ENCODE measurements at places on chromosomes 2 and 18. TPM values are rescaled to one million over a fixed set of nuclear protein-coding genes. Genes with fewer than 3 reads are reported as not detected.

Gene PRSS56
- total RNA-seq, result not detected

Gene SCG2
- not detected for total RNA-seq

Gene EFEMP1
- not detected for total RNA-seq

Gene KIAA2012
- not detected for total RNA-seq

Gene SP110
- total RNA-seq, result 111 TPM

Gene BIRC6
- 70.1 TPM for total RNA-seq

Gene KYNU
- not detected for total RNA-seq

Gene RASGRP3
- total RNA-seq, result 4.5 TPM

Gene WDSUB1
- 6.0 TPM for total RNA-seq

Gene EN1
- not detected for total RNA-seq

Gene NOL4
- not detected for total RNA-seq

DNA sequence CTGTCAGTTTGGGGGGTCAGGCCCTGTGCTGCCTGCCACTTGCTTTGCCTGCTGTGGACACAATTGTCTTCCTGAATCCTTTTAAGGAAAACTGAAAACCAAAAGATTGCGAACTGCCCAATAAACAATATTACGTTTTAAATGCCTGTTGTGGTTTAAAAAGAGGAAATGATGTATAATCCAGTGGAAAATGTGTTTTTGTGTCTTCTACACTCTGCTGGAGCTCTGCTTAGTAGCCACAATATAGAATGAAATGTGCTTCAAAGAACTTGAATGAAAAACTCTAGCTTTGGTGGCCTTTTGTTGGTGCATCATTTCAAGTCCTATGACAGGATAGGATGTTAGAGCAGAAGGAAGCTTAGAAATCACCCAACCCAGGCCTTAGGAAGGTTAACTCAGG lies 23.2 kb upstream of the CABYR start:
- H3K4me3 ChIP-seq, result no peak overlapping the region
- peak overlapping the region; percentile 40 for H3K27ac ChIP-seq
- no peak for DNase-seq
- H3K27me3 ChIP-seq, result no peaks in the 10 kb centered on the region
- peaks cover 23% of the 10 kb centered on the region for H3K36me3 ChIP-seq

GRCh38 chr2:33011941-33012340 lies 65.2 kb downstream of the LTBP1 start:
- H3K36me3 ChIP-seq, result no peaks in the 10 kb centered on the region
- no peak overlapping the region for H3K27ac ChIP-seq
- no peak for DNase-seq
- no peaks in the 10 kb centered on the region for H3K4me1 ChIP-seq
- H3K27me3 ChIP-seq, result no peaks in the 10 kb centered on the region
- no peak overlapping the region for H3K4me3 ChIP-seq

DNA sequence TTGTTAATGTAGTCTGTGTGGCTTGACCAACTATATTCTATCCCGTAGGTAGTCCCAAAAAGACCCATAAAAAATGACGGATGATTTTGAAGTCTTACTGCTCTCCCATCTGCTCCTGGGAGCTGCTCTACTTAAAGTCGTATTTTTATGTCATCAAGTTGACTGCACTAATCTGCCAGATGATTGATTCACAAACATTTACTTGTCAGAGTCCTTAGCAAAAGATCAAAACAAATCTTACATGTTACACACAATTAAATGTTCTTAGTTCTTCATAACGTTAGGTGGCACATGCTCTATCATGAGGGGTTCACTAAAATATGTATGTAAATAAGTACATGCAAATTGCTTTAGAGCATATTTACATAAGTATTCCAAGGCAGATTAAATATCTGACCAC lies 498.3 kb upstream of the LRRTM4 start:
- no peaks in the 10 kb centered on the region for H3K36me3 ChIP-seq
- H3K27me3 ChIP-seq, result no peaks in the 10 kb centered on the region
- no peak for DNase-seq

- peak; percentile 3 for DNase-seq
- H3K4me1 ChIP-seq, result peaks cover 30% of the 10 kb centered on the region
- H3K36me3 ChIP-seq, result no peaks in the 10 kb centered on the region
- peaks cover 10% of the 10 kb centered on the region for H3K27me3 ChIP-seq
These were observed 3.6 kb upstream of the GPC1 start for GRCh38 chr2:240431661-240432424.

DNA sequence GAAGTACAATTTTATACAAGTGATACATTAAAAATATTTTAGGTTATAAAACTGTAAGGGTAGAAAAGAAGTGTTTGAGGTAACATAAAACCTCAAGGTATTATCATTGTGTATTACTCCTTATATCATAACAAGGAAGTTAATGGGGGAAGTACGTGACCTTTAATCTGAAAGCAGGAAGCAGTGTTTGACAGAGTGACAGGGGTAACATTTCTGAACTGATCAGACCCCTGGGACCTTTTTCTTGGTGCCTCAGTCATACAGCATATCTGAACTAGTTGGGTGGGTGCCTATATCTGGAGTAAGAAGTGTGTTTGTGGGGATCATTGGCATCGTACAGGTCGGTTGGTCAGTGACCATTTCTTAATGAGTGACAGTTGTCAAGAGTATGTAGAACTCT lies 43.0 kb downstream of the MALT1 start:
- H3K27me3 ChIP-seq, result no peaks in the 10 kb centered on the region
- H3K27ac ChIP-seq, result peak overlapping the region; percentile 59
- no peak for DNase-seq
- H3K4me3 ChIP-seq, result no peak overlapping the region
- peaks cover 35% of the 10 kb centered on the region for H3K36me3 ChIP-seq

GRCh38 chr18:23341383-23341782 lies 111.7 kb upstream of the RIOK3 start:
- H3K4me1 ChIP-seq, result peaks cover 32% of the 10 kb centered on the region
- peak overlapping the region; percentile 84 for H3K27ac ChIP-seq
- H3K4me3 ChIP-seq, result no peak overlapping the region
- peak; percentile 42 for DNase-seq

- peak; percentile 62 for DNase-seq
- H3K36me3 ChIP-seq, result peaks cover 26% of the 10 kb centered on the region
- no peak overlapping the region for H3K27ac ChIP-seq
- no peak overlapping the region for H3K4me3 ChIP-seq
These were observed 16.4 kb upstream of the FBLN7 start for GRCh38 chr2:112121682-112122254.

GRCh38 chr2:218270721-218271486 lies 585 bp downstream of the PNKD start:
- no peaks in the 10 kb centered on the region for H3K27me3 ChIP-seq
- no peak for DNase-seq
- H3K4me3 ChIP-seq, result peak overlapping the region; percentile 88

DNA sequence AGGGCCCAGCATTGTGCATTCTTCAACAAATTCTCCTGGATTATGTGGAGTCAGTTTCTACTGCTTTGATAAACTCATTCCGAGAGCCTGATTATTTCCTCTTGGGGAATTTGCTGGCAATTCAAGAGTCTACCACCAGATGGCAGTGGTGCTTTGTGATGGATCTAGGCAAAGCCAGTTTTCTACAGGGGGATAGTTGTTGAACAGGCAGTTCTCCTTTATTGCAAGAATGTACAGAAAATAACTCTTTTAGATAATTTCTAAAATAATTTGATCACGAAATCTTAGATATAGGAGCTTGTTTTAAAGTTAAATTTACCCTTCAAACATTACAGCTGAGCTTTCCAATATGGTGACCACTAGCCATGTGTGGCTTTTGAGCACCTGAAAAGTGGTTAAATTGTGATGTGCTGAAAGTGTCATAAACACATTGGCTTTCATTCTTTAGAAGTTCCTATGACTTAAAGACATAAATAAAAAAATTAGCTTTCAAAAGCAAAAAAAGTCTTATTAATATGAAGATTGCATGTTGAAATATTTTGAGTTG lies 66.7 kb upstream of the HAAO start:
- DNase-seq, result peak; percentile 86
- H3K4me3 ChIP-seq, result no peak overlapping the region
- no peaks in the 10 kb centered on the region for H3K27me3 ChIP-seq
- H3K36me3 ChIP-seq, result no peaks in the 10 kb centered on the region
- peaks cover 5% of the 10 kb centered on the region for H3K4me1 ChIP-seq

- H3K4me1 ChIP-seq, result peaks cover 35% of the 10 kb centered on the region
- H3K27me3 ChIP-seq, result no peaks in the 10 kb centered on the region
- no peak for DNase-seq
- H3K27ac ChIP-seq, result no peak overlapping the region
- no peak overlapping the region for H3K4me3 ChIP-seq
These were observed 14.6 kb downstream of the CCNYL1 start for GRCh38 chr2:207725873-207726578.

- no peak overlapping the region for H3K4me3 ChIP-seq
- H3K4me1 ChIP-seq, result no peaks in the 10 kb centered on the region
- H3K36me3 ChIP-seq, result no peaks in the 10 kb centered on the region
- DNase-seq, result no peak
These were observed 65.2 kb upstream of the MAL start for GRCh38 chr2:94960266-94960665.

DNA sequence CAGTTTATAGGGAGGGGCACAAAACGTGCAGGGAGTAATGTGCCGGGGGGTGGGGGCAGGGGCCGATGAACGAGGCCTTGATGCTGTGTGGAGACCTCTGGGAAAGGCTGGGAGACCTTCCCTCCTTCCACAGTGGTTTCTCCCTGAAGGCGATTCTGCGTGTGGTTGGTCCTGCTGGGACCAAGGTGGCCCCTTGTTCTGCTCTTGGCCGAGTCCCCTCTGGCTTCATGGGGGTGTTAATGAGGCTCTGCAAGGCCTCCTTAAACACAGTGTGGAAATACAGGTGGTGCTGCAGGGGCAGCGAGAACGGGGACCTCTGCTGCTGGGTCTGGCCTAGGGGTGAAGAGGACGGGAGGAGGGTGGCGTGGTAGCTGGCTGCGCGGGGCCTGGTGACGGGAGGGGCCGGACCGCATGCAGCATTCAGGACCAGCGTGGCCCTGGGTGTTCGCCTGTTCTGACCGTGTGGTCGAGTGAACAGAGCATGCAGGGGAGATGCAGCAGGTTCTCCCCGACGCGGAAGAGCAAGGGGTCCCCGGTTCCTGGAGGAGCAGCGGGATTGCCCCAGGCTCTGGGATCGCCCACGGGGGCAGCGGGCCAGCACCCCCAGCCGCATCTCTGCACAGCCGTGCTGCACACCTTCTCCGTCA lies 42.1 kb upstream of the KCNG2 start:
- DNase-seq, result no peak
- no peaks in the 10 kb centered on the region for H3K27me3 ChIP-seq
- no peaks in the 10 kb centered on the region for H3K4me1 ChIP-seq
- H3K36me3 ChIP-seq, result peaks cover 54% of the 10 kb centered on the region

GRCh38 chr2:136238286-136239078 lies 120.5 kb upstream of the CXCR4 start:
- peak overlapping the region; percentile 15 for H3K4me3 ChIP-seq
- H3K27ac ChIP-seq, result peak overlapping the region; percentile 93
- H3K36me3 ChIP-seq, result peaks cover 2% of the 10 kb centered on the region
- no peaks in the 10 kb centered on the region for H3K27me3 ChIP-seq
- peak; percentile 44 for DNase-seq
- H3K4me1 ChIP-seq, result peaks cover 43% of the 10 kb centered on the region

DNA sequence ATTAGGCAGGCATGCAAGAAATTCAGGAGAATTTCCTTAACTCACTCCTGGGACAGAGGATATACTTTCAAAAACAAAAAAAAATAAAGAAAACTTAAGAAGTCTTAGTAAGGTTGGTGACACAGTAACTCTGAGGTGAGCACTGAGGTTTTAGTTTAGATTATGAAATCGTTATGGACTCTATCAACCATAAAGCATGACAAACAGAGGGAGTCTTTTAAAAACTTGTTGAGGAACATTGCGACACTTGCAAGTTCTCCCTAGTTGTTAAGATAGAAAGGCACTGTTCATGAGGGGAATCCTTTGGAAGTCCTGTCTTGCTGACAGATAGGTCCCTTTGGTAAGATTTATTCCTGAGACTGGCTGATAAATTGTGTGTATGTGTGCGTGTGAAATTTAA lies 194.3 kb upstream of the ERBB4 start:
- no peak overlapping the region for H3K27ac ChIP-seq
- no peak for DNase-seq
- no peaks in the 10 kb centered on the region for H3K27me3 ChIP-seq
- peaks cover 11% of the 10 kb centered on the region for H3K4me1 ChIP-seq
- no peaks in the 10 kb centered on the region for H3K36me3 ChIP-seq

DNA sequence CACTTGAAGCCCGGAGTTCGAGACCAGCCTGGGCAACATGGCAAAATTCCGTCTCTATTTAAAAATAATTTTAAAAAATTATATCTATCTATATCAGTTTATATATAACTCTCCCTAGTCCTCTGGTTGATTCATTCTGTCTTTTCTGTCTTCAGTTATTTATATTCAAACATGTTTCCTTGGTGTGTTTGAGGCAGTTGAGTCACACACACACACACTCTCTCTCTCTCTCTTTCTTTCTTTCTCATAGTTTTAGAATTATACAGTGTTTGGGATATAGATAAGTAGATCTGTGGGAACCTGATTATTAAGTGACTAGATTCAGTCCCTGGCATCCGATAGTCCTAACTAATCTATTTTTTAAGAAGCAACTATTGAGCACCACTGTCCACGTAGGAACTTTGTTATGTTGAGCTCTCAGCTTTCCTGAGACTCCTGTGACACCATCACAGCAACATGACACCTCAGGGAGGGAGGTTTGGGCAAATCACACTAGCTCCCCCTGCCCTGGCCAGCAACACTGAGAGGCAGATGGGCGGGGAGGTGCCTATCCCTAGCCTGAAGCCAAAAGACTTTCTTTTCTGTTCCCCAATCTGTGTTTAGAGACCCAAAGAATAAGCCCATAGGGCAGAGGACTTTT lies 482.7 kb downstream of the DLGAP1 start:
- H3K4me1 ChIP-seq, result no peaks in the 10 kb centered on the region
- H3K4me3 ChIP-seq, result no peak overlapping the region
- no peaks in the 10 kb centered on the region for H3K36me3 ChIP-seq
- H3K27ac ChIP-seq, result no peak overlapping the region

- DNase-seq, result no peak
- no peak overlapping the region for H3K27ac ChIP-seq
- no peak overlapping the region for H3K4me3 ChIP-seq
These were observed 23.6 kb downstream of the FAM171B start for GRCh38 chr2:186717320-186718007.

GRCh38 chr18:71598374-71598773 lies 945.8 kb downstream of the CBLN2 start:
- no peak overlapping the region for H3K4me3 ChIP-seq
- no peaks in the 10 kb centered on the region for H3K36me3 ChIP-seq
- H3K4me1 ChIP-seq, result no peaks in the 10 kb centered on the region
- H3K27me3 ChIP-seq, result no peaks in the 10 kb centered on the region
- H3K27ac ChIP-seq, result no peak overlapping the region

DNA sequence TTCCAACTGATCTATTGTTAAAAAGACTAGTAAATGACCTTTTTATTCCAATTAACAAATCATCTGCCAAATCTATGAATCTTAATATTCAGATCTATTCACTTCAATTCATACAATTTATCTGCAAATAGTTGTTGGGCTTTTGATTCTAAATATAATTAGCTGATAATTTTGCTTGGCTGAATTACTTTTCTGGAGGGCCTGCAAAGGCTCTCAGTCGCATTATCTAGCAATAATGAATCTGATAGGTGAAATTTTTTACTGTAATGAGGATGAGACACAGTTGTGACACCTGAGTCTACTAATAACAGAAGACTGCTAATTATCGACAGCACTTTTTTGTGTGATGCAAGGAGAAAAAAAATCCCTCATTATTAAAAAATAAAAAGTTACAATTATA lies 565.1 kb downstream of the ZEB2 start:
- H3K4me3 ChIP-seq, result no peak overlapping the region
- no peaks in the 10 kb centered on the region for H3K4me1 ChIP-seq
- DNase-seq, result no peak
- H3K27me3 ChIP-seq, result no peaks in the 10 kb centered on the region
- H3K36me3 ChIP-seq, result no peaks in the 10 kb centered on the region
